ENCODE measurements at places on chromosomes 1 and 21.

DNA sequence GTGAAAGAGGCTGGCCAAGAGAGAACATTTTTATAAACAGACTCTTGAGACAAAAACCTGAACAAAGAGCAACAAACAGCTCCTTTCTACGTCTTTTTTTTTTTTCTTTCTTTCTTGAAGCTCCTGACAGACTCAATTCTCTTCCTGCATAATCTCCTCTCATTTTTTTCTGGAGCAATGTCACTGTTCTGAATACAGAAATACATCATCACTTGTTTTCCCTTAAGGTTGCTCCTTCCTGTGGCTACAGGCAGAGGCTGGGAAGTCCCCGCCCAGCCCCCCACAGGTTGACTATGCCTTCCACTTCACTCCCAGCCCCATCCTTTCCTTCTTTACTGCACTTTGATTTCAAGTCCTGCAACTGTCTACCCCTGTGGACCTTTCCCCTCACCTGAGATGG lies 46.1 kb downstream of the TNR start:
- no peak for DNase-seq

GRCh38 chr1:78015148-78015547 lies 10.4 kb downstream of the DNAJB4 start:
- DNase-seq = no peak

DNA sequence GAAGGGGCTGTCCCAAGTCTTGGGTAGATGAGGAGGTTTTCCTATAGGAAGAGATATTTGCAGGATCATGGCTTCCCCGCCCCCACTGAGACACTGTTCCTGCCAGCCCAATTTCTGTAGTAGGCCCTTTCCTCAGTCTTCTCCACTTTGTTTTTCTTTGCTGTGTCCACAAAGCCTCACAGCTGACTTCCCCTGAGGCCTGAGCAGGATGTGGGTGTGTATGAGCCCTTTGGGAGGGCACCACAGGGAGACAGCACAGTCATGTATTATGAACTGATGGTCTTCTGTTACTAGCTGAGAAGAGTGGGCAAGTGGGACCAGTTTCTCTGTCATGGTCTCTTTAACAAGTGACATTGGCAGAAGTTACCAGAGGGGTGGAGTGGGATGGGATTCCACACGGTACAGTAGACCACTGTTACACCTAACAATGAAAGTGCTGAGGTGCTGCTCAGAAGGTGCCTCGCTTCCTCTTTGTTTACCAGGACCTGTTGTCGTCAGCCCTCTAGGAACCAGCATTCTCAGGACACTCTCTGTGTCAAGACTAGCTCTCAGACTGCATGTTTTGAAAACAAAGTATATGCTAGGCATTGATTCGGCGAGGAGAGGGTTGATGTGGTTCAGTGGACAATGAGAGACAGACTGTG lies 253.8 kb upstream of the HOOK1 start:
- peak; percentile 38 for DNase-seq

- peak; percentile 51 for DNase-seq
Measured at GRCh38 chr1:186220067-186220466, 155.0 kb downstream of the TPR start.

DNA sequence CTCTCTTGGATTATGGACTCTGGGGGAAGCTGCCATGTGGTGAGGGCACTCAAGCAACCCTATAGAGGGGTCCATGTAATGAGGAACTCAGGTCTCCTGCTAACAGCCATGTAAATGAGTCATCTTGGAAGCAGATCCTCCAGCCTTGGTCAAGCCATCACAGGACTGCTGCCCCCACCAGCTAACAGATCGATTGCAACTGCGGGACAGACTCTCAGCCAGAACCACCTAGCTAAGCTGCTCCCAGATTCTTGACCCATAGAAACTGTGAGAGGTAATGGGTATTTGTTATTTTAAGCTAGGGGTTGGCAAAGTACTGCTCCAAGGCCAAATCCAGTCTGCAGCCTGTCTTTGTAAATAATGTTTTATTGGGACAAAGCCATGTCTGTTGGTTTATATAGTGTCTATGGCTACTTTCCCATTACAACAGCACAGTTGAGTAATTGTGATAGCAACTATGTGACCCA lies 27.6 kb upstream of the MAP3K7CL start:
- no peak for DNase-seq
